ENCODE measurements at places on chromosomes 4 and X. TPM values are rescaled to one million over a fixed set of nuclear protein-coding genes. Genes with fewer than 3 reads are reported as not detected.

VCX gene
- total RNA-seq = not detected

TXK gene
- 0.92 TPM for total RNA-seq

KLF3 gene
- 8.4 TPM for total RNA-seq

FRG2 gene
- not detected for total RNA-seq

GRCh38 chrX:15816886-15817285 lies 26.6 kb downstream of the ZRSR2 start:
- peak; percentile 32 for DNase-seq
